ENCODE measurements at places on chromosomes 3 and 15. TPM values are rescaled to one million over a fixed set of nuclear protein-coding genes. Genes with fewer than 3 reads are reported as not detected.

Gene RPL29
- 896 TPM for polyA plus RNA-seq

Gene MYD88
- not detected for polyA plus RNA-seq

Gene HIGD2B
- polyA plus RNA-seq = not detected

Gene ZBTB38
- 116 TPM for polyA plus RNA-seq

Gene TMEM158
- 6.0 TPM for polyA plus RNA-seq

Gene B2M
- polyA plus RNA-seq = 3,416 TPM

Gene PIERCE2
- polyA plus RNA-seq = 33.0 TPM
